ENCODE measurements at places on chromosomes 2 and 18.
A peak's percentile ranks its signal among the peaks of the same experiment; 100 is the strongest.

- DNase-seq: no peak
These were observed 84.9 kb downstream of the SLC8A1 start for GRCh38 chr2:40367032-40367431.

- DNase-seq: peak; percentile 51
These were observed 583.4 kb downstream of the ZEB2 start for GRCh38 chr2:143936538-143936847.

DNA sequence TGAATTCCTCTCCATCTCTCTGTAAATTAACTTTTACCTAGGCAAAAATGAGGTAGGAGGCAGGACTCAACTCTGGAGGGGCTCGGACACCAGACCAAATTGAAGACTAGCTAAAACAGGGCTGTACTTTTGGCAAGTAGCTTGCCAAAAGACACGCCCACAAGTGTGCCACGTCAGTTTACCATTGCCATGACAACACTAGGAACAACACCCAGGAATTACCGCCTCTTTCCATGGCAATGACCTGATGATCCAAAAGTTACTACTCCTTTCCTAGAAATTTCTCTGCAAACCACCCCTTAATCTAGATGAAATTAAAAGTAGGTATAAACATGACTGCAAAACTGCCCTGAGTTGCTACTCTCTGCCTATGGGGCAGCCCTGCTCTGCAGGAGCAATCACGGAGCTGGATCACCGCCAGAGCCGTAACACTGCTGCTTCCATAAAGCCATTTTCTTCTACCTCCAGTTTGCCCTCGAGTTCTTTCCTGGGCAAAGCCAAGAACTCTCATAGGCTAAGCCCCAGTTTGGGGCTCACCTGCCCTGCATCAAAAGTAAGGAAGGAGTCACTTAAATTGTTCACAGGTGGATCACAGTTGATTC is 66.0 kb upstream of the FAM136A start:
- no peak for DNase-seq

GRCh38 chr18:38244480-38244879 is 678.9 kb upstream of the CELF4 start:
- DNase-seq: no peak
